Skin of body (tissue), 3 donors: ENCODE measurements at places on chromosomes 5 and 9.

- DNase-seq, result no peak
These were observed 21.2 kb downstream of the ITK start for GRCh38 chr5:157201857-157202256.

GRCh38 chr5:177405805-177406204, 3.6 kb downstream of the F12 start:
- DNase-seq, result no peak

- DNase-seq, result no peak
These were observed 32.3 kb upstream of the LPCAT1 start for GRCh38 chr5:1555808-1556731.

DNA sequence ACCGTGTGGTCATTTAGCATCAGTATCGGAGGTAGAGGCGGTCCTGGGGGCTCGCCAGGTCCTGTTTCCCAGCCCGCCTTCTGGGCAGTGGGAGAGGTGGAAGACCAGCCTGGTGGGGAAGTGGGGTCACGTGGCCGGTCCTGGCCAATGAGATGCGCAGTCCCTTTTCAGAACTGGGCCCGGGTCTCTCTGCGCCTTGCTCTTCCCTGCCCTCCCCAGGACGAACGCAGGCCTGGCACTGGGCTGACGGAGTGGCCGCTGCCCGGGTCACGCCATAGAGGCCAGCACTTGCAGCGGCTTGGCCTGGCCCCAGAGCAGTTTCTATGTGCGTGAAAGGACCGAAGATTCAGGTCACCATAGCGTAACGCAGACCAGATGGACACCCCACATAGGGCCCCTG, 97.6 kb downstream of the OLFM1 start:
- DNase-seq, result no peak

- DNase-seq, result no peak
These were observed 66.2 kb downstream of the ARHGEF28 start for GRCh38 chr5:73692166-73692640.
